ENCODE measurements at places on chromosomes 2 and 18. TPM values are rescaled to one million over a fixed set of nuclear protein-coding genes. Genes with fewer than 3 reads are reported as not detected.
A peak's percentile ranks its signal among the peaks of the same experiment; 100 is the strongest.

- DNase-seq, result peak; percentile 73
These were observed 1.7 kb downstream of the INPP5D start for GRCh38 chr2:233061591-233062450.

DNA sequence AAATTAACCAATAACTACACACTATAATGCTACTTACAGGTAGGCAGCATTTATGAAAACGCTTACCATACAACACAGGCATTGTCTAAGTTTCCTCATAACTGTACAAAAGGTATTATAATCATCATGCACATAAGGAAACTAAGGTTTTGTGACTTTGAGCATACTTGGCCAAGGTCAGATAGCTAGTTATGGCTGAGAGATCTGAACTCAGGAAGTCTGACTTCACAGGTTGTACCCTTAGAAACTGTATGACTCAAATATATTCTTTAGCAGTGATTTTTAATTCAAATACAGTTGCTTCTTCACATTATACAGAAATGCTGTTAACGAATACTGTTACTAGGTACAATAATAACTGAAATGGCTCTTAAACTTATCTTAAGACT is 89.3 kb downstream of the TRIP12 start:
- DNase-seq, result no peak

DNA sequence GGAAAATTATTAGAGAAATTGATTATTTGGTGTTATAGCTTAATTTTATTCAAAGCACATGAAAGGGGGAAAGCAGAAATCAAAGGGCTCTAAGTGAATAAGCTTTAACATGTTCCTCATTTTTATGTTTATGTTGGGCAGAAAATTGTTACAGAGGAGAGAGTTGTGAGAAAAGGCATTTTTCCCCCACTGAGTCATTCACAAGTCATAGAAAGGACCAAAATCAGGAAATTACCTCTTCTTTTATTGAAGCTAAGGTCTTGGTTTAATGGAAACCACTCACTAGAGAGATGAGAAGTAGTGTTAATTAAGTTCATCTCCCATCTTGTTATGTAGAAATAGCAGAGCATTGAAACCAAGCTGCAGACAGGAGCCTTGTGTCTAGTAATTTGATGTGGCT is 175.3 kb upstream of the THUMPD2 start:
- DNase-seq, result no peak

GRCh38 chr2:173990970-173991819 is 26.0 kb upstream of the SP3 start:
- DNase-seq, result peak; percentile 60

GRCh38 chr2:168149150-168149974 is 98.0 kb downstream of the STK39 start:
- DNase-seq, result no peak

AMER3 gene
- total RNA-seq, result not detected

GPR35 gene
- total RNA-seq, result 1.4 TPM
